Occipital lobe (tissue), 3 donors: ENCODE measurements at places on chromosomes 2 and 18. TPM values are rescaled to one million over a fixed set of nuclear protein-coding genes. Genes with fewer than 3 reads are reported as not detected.

The AKAIN1 gene
- 3.6 TPM for total RNA-seq

The SNTG2 gene
- 4.1 TPM for total RNA-seq

The USP34 gene
- 226 TPM for total RNA-seq

The SGPP2 gene
- 1.2 TPM for total RNA-seq

The GKN2 gene
- not detected for total RNA-seq

The ABCB11 gene
- 0.16 TPM for total RNA-seq

The M1AP gene
- total RNA-seq = not detected

The DYNAP gene
- not detected for total RNA-seq

The SPP2 gene
- not detected for total RNA-seq

The ALKAL2 gene
- total RNA-seq = 2.0 TPM

The CD8B2 gene
- total RNA-seq = not detected
